ENCODE measurements at places on chromosomes 13 and 19. TPM values are rescaled to one million over a fixed set of nuclear protein-coding genes. Genes with fewer than 3 reads are reported as not detected.
A peak's percentile ranks its signal among the peaks of the same experiment; 100 is the strongest.

Gene SMIM44
- not detected for total RNA-seq

Gene EEF1AKMT1
- total RNA-seq, result 5.0 TPM

Gene SLC25A30
- 21.7 TPM for total RNA-seq

Gene DNAJC15
- 3.6 TPM for total RNA-seq

Gene PSG11
- not detected for total RNA-seq

Gene LCP1
- 21.2 TPM for total RNA-seq

Gene SIGLEC9
- total RNA-seq, result 2.6 TPM

Gene PGLYRP2
- not detected for total RNA-seq

Gene S1PR2
- 1.3 TPM for total RNA-seq

Gene MISP
- total RNA-seq, result 0.49 TPM

- DNase-seq, result no peak
These were observed 130.1 kb downstream of the ZDHHC20 start for GRCh38 chr13:21328836-21329477.

DNA sequence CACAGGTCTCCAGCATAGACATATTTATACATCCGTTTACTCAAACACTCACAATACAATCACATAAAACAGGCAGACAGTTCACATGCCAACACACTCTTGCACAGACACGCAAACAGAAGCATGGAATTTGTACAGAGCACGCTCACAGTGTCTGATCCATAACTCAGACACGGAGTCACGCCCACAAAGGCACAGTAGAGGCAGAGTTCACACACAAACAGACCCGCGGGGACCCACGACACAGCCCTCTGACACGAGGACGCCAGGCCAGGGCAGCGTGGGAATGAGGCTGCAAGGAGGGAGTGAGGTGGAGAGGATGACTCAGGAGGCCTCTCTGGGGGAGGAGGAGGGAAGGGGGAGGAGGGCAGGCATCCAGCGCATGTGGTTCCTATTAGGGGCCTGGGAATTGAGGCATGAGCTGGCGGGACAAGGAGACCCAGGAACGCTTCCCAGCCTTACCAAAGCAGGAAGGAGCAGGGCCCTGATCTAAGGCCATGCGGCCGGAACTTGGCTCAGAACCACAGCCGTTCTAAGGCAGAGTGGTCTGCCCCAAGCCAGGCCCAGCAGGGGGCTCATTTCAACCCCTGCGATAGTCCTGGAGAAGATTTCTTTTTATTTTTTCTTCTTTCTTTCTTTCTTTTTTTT lies 9.1 kb upstream of the OLFM2 start:
- peak; percentile 98 for DNase-seq

GRCh38 chr19:27909185-27909840 lies 1303.6 kb downstream of the UQCRFS1 start:
- DNase-seq, result no peak

DNA sequence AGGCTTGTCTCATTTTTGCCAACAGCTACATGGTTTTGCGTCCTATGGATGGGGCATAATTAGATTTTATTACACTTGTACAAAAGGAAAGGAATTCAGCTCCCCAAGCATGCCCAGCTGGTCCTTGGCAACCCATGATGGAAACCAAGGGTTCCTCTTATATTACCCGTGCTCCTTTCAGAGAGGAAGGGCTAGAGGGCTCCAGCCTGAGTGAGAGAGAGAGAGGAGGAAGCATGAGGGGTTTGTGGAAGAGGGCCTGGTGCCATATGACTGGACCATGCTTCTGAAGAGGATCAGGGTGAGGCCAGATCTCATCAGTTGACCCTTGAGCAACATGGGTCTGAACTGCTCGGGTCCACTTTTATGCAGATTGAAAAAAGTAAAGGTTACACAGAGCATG lies 3.5 kb upstream of the RPS9 start:
- DNase-seq, result no peak

DNA sequence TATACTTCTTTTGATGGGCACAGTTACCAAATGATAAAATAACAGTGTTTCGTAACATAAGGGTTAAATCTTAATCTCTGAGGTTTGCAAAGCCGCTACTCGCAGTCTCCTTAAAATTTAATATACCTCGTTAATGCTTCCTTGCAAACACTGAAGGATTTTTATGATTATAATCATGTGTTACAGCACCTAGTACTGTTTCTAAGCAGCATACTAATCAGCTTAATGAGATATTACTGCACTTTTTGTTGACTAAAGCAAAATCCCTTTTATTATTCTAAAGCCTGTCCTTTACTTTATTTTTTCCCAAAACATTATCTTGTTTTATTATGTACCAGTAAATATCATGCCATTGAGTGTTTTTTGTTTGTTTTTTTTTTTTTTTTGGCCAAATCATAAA lies 70.5 kb downstream of the ZNF536 start:
- DNase-seq, result no peak

GRCh38 chr19:4025317-4025716 lies 17.8 kb downstream of the PIAS4 start:
- DNase-seq, result no peak

- no peak for DNase-seq
These were observed 122.9 kb upstream of the RNF113B start for GRCh38 chr13:98299966-98300350.

- DNase-seq, result no peak
These were observed 45.8 kb downstream of the SPRYD7 start for GRCh38 chr13:49890376-49890775.

GRCh38 chr19:51025401-51025800 lies 1.0 kb downstream of the KLK11 start:
- DNase-seq, result no peak

GRCh38 chr13:52737965-52738364 lies 1.7 kb downstream of the CNMD start:
- DNase-seq, result no peak

- no peak for DNase-seq
These were observed 2.7 kb downstream of the KLK2 start for GRCh38 chr19:50875795-50876422.

DNA sequence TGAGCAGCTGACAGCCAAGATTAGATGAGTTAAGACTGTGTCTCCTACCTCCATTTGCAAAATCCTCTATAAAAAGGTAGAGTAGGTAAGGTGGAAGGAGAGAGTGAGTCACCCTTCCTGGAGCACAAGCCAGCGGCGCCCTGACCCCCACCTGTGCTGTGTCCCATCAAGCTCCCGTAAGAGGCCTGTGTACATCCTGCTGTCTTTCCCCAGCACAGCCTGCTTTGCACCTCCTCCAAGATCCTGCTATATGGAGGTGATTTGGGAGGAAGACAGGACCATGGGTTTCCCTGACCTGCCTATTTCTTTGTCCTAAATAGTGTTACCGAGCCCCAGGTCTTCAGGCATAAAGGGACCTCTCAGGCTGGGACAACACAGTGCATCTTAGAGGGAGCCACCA lies 62.3 kb upstream of the UQCRFS1 start:
- DNase-seq, result no peak

DNA sequence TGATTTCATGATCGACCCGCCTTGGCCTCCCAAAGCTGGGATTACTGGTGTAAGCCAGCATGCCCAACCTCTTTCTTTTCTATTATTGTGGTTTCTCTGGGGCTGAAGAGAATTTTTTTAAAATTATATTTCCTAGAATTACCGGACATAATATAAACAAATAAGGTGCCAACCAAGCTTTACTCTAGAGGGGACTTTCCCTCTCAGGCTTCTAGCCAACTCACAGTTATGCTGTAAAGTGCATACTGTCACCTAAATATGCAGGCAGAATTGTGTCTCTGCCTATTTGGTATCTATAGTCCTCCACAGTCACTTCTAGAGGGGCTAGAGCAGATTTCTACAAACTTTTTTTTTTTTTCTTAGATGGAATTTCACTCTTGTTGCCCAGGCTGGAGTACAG lies 41.6 kb upstream of the ZNF681 start:
- DNase-seq, result no peak

- DNase-seq, result peak; percentile 30
These were observed 133.9 kb upstream of the ARGLU1 start for GRCh38 chr13:106701771-106702341.

DNA sequence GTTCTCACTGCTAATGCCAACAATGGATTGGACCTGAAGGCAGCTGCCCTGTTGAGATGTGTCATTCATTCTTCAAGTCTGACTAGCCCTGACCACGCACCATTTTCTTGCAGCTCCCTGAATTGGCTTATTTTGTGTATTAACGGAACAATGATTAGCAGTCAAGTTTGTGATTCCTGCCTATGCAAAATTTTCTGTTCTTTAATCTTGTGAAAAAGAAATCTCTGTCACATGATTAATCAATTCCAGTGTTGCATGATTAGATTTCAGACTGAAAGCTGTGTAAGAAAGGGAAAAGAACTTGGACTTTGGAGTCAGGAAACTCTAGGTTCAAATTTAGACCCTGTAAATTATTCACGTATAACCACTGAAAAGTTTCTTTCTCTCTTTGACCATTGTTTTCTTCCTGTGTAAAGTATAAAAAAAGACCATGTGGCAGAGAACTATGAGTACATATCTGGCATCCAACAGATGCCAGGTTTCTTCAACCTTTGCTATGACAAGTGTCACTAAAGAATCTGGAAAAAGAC lies 64.5 kb upstream of the SLC10A2 start:
- DNase-seq, result no peak

- peak; percentile 56 for DNase-seq
These were observed 29.6 kb upstream of the KLF2 start for GRCh38 chr19:16295057-16295456.

DNA sequence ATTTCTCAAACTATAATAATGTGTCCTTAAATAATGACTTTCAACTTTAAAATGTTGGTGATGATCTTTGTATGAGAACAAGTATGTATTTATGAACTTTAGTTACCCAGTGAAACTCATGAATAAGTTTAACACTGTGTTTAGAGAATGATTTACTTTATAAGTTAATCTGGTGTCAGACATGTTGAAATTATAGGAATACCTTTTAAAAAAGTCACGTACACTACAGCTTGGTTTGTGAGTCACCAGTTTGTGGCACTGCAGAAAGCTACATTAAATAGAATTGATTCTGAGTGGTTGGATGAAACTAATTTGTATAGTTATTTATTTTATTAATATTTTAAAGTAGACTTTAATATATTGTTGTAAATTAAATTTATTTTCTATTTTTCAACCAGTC lies 1366.2 kb upstream of the PCDH20 start:
- DNase-seq, result no peak

DNA sequence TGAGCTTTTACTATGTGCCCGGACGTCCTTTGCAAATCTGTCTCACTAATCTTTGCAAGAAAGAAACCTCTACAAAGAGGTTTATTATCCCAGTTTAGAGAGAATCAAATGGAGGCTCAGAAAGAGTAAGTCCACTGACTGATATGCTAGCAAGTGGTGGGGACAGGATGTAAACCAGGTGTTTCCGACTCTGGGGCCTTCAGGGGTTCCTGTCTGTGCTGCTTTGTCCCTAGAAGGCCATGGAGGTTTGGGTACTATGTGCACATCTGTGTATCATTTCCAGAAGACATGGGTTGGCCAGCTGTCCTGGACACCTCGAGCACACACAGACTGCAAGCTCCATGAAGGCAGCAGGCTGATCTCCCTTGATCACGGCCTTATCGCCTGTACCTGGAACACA lies 1.2 kb upstream of the KPTN start:
- DNase-seq, result no peak

DNA sequence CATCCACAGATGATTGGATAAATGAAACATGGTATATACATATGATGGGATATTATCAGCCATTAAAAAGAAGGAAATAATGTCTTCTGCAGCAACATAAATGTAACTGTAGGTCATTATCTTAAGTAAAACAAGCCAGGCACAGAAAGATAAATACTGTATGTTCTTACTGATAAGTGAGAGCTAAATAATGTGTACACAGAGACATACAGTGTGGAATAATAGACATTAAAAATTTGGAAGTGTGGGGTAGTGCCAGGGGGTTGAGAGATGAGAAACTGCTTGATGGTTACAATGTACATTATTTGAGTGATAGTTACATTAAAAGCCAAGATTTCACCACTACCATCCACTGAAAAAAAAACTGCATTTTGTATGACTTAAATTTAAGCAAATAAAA lies 26.0 kb upstream of the GPC6 start:
- no peak for DNase-seq

- no peak for DNase-seq
These were observed 27.8 kb downstream of the EXOC3L2 start for GRCh38 chr19:45217193-45217956.

DNA sequence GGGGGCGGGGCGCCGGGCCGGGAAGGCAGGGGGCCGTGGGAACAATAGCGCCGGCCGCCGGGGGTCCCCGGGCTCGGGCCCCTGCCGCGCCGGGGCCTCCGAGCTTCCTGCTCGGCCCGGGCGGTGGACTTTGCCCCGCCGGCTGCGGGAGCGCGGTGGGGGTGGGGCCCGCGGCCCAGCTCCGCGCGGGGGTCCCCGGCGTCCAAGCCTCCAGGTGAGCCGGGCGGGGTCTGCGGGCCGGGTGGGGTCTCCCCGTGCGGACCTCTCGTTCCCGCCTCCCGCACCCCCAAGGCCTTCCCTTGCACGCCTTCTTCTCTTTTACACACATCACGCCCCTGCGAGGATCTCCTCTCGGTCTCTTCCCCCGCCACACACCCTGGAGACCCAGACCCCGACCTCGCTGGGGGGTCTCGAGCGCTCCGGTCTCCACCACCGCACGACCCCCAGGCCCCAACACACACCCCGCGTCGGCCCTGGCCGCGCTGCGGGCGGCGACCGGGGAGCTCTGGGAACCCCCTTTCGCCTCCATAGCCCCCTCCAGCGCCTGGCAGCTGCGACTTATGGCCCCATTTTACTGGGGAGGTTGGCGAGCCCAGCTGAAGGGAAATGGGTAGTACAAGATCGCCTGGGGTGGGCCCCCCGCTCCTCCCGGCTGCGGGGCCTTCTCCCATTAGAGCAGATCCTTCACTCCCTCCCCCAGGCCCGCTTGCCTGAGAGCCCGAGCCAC lies 711 bp downstream of the CAMSAP3 start:
- no peak for DNase-seq

DNA sequence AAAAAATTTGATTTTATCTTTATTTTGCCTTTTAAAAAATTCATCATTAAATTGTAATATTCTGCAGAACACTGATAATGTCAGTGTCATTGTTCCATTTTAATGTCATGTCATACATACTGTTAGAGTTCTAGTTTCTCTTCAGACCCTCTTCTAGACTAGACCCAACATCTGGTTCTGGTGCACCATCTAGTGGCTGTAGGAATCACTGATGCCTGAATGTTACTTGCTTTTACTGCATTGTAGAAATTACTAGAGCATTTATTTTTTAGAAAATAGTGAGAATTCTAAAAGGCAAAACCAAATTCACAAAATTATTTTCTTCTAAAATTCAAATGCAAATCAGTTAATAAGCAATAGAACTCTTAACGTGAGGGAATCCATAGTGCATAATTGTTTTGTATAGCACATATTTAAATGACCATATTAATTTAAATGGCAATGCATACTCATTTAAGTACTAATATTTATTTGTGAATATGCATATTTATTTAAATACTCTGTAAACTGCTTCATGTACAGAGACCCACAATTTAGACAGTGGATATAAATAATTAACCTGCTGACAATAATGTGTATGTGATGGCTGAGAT lies 425.7 kb downstream of the KLF12 start:
- peak; percentile 19 for DNase-seq

DNA sequence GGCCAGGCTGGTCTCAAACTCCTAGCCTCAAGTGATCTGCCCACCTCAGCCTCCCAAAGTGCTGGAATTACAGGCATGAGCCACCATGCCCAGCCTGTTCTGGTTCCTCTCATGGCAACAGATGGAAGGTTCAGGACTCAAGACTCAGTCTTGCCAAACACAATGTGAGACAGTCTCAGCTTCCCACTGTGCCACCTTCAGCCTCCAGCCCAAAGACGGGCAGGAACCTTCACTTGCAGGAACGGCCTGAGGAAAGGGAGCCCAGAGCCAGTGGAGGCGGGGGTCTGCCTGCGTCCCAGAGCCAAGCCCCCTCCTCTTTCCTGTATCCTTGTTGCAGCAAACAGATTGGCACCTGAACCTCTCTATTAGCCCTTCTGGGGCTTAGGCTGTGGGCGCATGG lies 2.9 kb upstream of the CHST8 start:
- no peak for DNase-seq

All from uterus (tissue), 4 donors.